ENCODE measurements at places on chromosomes 7 and 10.

GRCh38 chr7:131051304-131051703, 276.4 kb upstream of the MKLN1 start:
- no peak for DNase-seq

DNA sequence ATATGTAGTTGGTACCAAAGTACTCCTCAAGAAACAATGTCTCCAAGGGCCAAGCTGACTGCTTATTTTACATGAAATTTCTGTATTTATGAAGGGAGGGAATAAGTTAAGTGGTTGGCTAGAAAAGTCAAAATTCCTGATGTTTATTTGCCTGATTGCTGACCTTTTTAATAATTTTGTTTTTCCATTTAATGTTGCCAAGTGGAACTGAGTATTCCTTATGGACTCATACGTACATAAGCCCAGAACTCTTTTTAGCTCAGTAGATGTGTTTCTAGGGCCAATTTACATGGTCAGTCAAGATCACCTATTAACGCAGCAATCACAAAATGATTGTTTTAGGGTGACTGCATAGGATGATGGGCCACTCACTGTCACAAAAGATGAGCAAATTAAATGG, 78.3 kb upstream of the FZD8 start:
- no peak for DNase-seq

DNA sequence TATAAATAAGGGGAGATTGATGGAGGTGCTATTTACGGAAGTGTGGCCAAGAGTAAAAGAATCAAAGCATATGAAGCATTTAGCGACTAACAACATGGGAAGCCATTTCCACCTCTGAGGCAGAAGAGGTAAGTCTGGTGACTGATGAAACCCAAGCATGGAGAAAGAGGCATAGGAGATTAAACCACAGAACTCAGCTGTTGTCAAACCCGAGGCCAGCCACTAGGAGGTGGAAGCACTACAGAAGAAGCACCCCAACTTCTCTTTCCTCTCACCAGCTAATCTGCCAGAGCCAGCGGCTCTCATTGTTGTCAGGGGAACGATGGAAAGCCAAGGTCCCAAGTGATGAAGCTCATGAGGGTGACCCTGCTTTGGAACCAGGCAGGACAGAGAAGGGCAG, 19.6 kb upstream of the CNTNAP2 start:
- no peak for DNase-seq

GRCh38 chr10:75029857-75030256, 81.6 kb upstream of the SAMD8 start:
- no peak for DNase-seq

- DNase-seq, result no peak
Observed at GRCh38 chr10:20630092-20630643, 266.9 kb downstream of the NEBL start.

- DNase-seq, result no peak
Observed at GRCh38 chr7:96303686-96304443, 18.0 kb downstream of the SLC25A13 start.

- DNase-seq, result no peak
Observed at GRCh38 chr7:27137640-27138315, 5.7 kb downstream of the HOXA5 start.

GRCh38 chr7:90242369-90243168, 2.4 kb upstream of the CFAP69 start:
- no peak for DNase-seq

DNA sequence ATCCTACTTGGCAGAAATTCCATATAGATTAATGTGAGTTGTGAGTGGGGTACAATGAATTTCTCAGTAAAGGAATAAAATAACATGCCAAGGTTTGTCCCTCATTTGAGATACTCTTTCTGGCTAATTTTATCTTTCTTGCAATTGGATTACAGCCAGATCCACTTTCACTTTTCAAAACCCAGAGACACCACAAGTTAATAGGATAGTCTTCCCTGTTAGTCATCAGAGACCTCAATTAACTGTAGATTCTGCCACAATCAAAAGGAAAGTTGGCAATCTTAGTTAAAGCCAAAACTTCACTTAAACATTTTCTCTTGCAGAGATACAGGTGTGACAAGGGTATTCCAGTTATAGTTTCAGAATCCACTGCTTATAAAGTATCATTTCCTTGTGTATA, 91.4 kb upstream of the PHYHIPL start:
- no peak for DNase-seq

GRCh38 chr10:78894089-78894840, 174.5 kb upstream of the ZMIZ1 start:
- DNase-seq, result no peak

GRCh38 chr7:42017349-42017986, 219.5 kb downstream of the GLI3 start:
- DNase-seq, result no peak

DNA sequence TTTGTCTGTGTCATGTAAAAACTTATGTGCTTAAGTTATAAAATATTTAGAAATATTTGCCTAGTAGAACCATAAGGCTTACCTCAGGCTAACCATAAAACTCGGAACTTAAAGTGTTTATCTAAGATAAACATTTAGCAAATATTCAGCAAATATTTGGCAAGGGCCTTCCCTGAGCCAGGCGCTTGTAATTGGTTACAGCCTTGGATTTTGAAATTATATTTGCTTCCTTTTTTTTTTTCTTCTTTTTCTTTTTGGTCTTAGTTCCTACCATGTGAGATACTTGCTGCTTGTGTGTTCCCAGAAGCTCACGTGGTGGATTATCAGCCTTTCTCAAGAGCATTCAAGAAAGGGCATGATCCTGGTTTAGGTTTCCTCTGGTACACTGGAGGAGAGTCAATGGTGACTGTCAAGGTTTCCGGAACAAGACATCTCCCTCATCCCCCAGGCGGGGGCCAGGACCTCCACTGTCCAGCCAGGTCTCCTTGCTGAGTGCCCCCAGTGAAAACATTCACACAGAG, 5.2 kb upstream of the BRI3 start:
- DNase-seq, result no peak

GRCh38 chr7:136877509-136877908, 9.1 kb downstream of the CHRM2 start:
- DNase-seq, result no peak

- no peak for DNase-seq
Observed at GRCh38 chr7:157801113-157801512, 464.3 kb downstream of the DNAJB6 start.

GRCh38 chr10:60753152-60753551, 25.1 kb upstream of the CDK1 start:
- no peak for DNase-seq

DNA sequence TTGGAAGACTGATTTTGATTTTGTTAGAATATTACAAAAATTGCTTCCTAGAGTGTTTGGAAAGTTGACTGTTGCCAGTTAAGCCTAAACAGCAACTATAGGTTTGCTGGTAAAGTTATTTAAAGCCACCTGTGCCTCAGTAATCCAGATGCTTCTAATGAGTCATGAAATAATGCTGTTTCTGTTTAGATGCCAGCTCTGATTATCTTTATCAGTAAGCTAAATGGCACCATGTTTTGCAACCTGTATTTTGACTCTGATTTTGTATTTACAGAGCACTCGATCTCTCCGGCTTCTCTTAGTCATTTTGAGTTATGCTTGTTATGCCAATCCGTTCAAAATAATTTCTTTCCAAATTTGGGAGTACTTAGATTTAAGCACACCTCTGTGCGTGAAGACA, 366.1 kb downstream of the EXOC4 start:
- DNase-seq, result no peak

- DNase-seq, result no peak
Observed at GRCh38 chr7:98669329-98670000, 52.4 kb downstream of the NPTX2 start.

DNA sequence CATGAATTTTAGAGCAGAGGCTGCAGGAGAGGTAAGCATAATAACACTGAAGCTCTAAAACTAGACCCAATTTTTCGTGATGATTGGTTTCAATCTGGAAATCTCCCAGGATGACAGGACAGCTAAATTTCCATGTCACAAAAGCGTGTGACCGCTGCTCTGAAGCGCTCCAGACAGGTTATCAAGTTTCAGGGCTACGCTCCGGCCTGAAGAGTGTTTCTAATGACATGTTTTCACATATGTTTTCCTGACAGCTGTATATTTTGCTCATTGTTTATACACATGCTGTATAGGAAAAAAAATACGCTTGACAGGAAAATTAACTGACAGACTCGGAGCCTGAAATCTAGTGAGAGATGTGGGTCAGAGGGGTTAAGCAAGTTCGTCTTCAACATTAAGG, 219.8 kb upstream of the BMPER start:
- no peak for DNase-seq

- no peak for DNase-seq
Observed at GRCh38 chr7:31020161-31020560, 31.9 kb upstream of the ADCYAP1R1 start.

DNA sequence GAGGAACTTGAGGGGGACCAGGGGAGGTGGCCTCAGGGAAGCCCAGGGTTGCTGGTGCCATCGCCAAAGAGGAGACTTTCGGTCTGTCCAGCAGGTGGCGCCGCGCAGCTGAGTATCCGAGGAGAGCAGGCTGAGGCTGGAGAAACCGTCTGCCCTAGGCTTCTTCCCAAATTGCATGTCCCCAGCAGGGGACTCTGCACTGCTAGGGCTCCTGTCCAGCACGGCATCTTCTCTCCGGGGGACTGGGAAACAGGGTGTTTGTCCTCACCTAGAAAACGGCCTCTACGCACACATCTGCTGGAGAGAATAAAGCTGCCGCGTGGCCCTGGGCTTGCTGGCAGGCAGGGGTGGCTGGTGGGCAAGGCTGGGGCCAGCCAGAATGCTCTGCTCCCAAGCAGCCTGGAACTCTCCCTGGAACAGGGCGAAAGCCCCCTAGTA, 161.9 kb downstream of the SH2D4B start:
- DNase-seq, result peak; percentile 40

- DNase-seq, result no peak
Observed at GRCh38 chr7:23709081-23709750, 803 bp upstream of the STK31 start.

DNA sequence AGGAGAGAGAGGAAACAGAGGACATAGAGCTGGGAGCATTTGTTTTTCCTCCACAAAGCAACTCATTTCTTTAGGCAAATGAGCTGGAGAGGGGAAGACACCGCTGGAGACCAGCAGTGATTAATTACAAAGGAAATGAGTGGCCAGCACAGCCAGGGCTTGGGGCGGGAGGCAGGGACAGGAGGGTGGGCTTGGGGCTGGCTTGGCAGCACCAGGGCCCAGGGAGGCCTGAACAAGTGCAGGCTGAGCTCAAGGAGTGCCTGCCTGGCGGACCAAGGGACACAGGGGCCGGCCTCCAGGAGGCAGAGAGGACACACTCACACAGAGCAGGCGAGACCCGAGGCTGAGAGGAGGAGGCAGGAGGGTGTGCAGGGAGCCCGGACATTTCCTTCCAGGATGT, 149.0 kb upstream of the UNC5B start:
- no peak for DNase-seq

- DNase-seq, result no peak
Observed at GRCh38 chr10:75272896-75273295, 37.1 kb upstream of the COMTD1 start.

DNA sequence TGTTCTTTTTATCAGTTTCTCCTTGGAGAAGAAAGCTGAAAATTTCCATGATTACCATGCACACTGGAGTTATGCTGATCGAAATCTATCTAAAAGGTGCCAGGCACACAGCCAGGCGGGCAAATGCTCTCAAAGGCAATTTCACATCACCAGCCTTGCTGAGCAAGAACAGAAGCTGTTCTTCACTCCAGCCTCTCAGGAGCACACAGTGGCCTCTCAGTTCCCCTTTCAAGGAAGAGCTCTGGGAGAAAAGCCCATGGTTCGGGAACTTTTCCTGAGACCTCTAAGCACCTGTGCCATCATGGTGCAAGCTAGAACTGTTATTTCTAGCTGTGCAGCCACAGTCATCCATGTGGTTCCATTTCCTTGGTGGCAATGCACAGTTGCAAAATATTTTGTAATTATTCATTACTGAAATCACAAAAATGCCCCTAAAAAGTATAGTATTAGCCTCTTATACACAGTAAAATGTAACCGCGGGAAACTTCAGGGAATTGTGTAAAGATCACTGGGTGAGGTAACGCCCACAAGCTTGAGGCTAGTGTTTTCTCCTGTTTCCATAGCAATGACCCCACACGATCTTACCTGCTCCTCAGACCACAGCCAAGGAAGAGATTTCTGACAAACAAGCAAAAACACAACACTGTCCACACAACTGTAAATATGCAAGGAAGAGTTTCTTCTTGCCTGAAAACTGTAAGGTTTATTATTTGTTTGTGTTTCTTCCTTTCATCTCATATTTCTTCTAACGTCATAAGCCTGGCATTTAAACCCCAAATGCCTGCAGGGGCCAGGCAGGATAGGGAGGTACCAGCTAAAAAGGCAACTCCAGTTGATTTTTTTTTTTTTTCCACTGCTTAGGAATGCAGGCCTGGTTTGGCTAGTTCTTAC, 121.2 kb downstream of the FAM107B start:
- DNase-seq, result peak; percentile 58

- no peak for DNase-seq
Observed at GRCh38 chr7:46764100-46764936, 817.6 kb downstream of the TNS3 start.

DNA sequence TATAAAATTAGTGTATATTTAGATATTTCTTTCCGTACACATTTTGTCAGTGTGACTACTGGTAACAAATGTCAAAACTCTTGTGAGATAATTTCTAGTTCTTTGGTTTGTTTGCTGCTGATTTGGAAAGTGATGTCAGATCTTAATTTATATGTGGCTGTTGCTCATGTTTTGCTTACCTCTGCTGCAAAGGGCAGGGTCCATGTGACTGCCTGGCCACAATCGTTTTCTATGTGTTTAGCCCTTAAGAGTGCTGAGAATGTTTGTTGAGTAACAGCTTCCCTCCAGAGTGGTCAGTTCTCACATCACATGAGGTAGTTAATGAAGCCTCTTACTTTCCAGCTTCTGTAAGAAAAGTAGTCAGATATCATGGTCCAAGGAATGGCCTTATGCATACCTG, 4.2 kb downstream of the NRBF2 start:
- DNase-seq, result no peak

- no peak for DNase-seq
Observed at GRCh38 chr10:119860866-119861607, 11.6 kb downstream of the MCMBP start.

DNA sequence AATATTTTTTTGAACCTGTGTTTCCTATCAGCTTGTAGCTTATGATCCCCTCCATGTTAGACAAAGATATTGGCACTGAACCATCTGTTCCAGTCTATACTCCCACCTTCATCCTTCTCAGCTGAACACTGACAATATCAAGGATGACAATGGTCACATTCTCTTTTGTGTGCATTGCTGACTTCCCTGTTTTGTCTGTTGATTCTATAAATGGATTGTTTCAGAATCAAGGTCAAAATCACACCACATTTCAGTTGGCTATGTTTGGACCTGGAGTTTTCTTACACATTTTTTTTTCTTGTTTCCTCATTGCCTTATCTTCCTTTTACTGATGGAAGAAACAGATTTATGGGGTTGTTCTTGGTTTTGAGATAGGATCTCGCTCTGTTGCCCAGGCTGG, 11.3 kb upstream of the SMURF1 start:
- no peak for DNase-seq

DNA sequence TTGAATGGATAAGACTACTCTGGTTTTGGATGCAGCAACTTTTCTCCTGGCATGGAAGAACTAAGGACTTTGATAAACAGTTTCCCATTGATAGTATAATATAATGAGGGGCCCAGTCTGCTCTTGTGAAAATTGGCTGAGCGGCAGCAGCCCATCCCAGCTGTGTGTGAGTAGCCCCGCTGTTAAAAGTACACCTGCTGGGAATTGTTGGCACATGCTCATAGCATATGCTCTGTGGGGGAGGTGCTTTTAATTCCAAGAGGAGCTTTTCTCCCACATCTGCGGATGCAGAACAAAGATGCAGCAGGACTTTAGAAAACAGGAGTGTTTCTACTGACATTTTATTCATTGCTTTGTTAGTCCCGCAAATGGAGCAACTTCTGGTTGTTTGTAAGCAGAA, 19.0 kb downstream of the SRI start:
- no peak for DNase-seq

Measured in CD4-positive, alpha-beta T cell treated with Interferon gamma for 1 hour (primary cell).